ENCODE measurements at places on chromosomes 12 and 14.

GRCh38 chr14:19947413-19948090, 16.8 kb downstream of the OR4K1 start:
- DNase-seq = no peak

DNA sequence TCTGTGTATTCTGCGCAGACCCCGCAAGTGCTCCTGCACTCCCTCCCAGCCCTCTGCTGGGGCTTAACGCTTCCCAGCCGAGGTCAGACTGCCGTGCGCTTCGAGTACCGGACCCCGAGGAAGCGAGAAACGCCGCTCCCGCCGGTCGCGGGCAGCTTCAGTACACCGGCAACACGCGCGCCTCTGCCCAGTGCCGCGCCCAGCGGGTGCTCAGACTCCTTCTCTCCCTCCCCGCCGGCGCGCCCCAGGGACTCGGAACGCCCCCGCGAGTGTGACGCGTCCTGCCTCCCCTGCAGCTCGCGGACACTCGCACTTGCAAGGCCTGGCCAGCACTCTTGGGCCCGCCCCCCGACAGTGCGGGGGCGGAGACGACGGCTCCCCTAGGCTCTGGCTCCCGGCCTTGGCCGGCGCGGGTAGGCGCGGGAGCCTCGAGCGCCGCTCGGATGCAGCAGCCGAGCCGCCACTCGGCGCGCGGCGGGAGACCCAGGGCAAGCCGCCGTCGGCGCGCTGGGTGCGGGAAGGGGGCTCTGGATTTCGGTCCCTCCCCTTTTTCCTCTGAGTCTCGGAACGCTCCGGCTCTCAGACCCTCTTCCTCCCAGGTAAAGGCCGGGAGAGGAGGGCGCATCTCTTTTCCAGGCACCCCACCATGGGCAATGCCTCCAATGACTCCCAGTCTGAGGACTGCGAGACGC, at the start of gene PTGER2:
Gene PTGER2 (plus strand): TSS at position 410 of the 692 bp plus-strand sequence. CDS start 237 bp downstream, at position 647.
- DNase-seq = peak; percentile 85

DNA sequence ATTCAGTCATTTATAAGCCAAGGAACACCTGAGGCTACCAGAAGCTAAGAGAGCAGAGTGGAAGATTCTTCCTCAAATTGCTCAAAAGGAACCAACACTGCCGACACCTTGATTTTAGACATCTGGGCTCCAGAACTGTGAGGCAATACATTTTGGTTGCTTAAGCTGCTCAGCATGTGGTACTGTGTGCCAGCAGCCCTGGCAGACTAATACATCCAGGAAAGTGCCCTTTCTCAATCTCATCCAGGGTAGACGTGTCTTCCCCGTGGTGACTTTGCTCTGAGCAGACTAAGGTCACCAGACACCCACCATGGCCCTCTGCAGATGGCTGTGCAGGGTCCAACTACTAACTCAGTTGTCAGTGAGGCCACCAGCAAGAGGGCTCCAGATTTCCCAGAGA, 122.8 kb downstream of the VRK1 start:
- no peak for DNase-seq

GRCh38 chr12:113914806-113915205, 51.3 kb downstream of the RBM19 start:
- DNase-seq = no peak

- peak; percentile 58 for DNase-seq
These were observed 114.5 kb upstream of the NCOR2 start for GRCh38 chr12:124681779-124682391.

DNA sequence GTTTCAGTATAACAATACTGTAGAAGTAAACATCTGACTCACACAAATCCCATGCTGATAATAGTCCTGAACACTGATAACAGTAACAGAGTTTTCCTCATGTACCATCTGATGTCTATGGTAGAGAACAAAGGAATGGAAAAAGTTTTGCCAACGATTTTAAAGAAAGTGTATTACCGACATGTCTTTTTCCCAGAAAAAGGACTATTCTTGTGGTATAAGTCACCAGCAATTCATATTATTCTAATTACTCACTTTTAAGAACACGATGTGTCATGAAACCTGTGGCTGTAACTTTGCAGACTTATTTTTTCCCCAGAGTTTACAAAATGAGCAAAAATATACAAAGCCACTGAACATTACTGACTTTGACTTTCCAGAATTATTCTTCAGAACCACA, 40.1 kb upstream of the DCN start:
- peak; percentile 69 for DNase-seq

DNA sequence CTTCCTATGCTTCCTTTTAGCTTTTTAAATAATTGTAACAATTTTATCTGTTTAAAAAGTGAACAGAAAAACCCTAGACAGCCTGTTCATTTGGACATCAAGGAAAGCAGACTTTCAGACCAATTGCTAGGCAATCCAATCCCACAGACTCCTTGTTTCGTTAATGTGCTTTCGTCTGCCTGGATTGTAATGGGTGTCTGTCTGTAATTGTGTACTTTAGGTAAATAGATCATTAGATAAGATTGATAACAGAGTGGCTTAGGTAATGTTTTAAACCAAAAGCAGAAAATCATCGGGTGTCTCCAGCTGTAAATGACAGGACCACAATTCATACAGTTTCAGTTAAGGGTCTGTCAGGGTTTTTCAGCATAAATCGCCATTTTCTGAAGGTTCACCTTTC, 19.6 kb downstream of the CCDC60 start:
- no peak for DNase-seq

DNA sequence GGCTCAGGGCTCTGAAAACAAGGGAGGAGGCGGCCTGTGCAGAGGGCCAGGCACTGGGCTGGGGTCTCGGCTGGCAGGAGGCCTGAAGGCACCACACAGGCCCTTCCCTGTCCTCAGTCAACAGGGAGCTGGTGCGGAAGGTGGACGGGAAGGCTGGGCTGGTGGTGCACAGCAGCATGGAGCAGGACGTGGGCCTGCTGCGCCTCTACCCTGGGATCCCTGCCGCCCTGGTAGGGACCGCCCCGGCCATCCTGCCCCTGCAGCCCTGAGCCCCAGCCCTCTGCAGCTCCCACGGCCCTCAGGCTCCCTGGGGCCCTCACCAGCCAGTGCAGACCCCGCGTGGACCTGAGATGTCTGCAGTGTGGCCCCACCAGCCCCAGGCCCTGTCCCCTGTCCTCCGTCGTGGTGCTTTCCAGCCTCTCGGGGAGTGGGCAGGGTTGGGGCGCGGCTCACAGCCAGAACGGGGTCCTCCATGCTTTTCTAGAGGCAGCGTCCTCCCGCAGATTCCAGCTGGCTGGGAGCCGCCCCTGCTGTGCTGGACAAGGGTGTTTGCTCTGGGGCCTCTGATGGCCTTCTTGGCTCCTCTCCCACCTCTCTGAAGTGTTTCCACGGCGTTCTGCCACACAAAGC, 18.1 kb downstream of the ASPG start:
- DNase-seq = no peak

GRCh38 chr14:34453226-34453625, 8.8 kb downstream of the SPTSSA start:
- no peak for DNase-seq

GRCh38 chr14:64968651-64969050, 3.5 kb downstream of the RAB15 start:
- DNase-seq = no peak

DNA sequence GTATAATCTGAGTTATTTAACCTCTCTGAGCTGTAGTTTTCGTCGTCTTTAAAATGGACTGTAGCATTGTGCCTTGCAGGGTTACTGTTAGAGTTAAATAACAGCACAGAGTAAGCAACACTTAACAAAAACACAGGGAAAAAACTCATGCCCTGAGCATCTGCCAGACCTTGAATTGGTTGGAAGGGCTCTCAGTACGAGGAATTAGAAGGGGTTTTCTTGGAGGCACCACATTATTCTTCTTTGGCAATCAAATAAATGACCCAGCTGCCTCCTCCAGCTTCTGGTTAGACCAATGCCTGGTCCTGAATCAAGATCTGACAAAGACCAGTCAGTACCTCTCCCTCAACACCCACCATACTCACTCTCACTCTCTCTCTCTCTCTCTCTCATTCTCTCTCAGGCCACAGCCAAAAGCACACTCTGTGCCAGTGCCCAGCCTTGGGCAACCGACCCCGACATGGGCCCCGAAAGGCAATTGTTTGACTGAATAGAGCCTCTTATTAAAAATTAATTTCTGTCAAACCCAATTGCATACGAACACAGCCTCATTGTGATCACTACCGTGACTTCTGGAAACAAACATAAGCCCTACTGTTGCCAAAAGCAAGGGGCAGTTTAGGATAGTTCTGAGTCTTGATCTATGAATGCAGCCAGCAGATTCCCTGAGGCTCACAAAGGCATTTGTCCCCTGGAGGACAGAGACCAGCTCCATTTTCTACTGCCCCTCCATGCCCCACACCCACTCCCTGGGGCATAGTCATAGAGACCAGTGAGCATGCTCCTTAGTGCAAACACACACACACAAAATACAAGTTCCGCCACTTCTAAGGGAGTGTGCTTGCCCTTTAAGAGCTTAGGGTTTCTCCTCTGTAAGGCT, 23.9 kb downstream of the DUSP6 start:
- no peak for DNase-seq

DNA sequence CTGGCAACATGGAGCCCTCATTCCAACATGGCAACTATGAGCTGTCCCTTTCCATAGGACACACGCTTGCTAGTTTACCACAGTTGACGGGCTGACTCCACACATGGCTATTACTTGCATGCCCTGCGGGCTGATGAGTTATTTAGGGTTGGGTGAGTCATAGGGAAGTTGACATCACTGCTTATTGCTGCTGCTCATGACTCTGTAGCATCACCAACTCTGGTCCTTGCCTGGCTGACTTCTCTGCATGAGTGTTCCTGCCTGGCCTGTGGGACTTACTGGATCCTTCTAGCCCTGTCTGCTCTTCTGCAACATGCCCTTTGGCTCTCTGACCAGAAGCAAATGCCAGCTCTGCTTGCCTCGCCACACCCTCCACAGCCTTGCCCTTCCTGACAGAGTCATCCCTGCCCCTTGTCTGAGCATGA, 199.5 kb downstream of the ANO6 start:
- DNase-seq = peak; percentile 98

DNA sequence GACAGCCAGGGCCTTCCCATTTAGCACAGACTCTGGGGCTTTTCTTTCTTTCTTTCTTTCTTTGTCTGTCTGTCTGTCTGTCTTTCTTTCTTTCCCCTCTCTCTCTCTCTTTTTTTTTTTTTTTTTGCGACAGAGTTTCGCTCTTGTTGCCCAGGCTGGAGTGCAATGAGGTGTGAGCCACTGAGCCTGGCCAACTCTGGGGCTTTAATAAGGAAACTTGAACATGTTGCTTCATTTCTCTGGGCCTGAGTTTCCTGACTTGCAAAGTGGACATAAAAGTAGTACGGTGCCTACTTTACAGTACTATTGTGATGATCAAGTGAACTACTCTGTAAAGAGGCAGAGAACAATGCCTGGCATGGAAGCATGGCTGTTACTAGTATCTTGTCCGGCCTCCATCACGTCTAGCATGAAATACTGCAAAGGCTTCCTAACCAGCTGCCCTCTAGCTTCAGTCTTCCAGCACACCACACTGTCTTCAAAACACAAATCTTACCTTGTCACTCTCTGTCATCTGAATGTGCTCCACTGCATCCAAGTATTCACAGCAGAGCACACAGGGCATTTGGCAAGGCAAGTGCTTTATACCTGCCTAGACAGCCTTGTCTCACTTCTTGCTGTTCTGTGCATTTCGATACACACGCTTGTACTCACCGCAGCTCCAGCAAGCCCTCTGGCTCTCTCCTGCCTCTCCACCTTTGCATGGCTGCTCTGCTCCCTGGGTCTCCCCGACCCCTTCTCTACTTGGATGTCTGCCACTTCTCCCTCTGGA, 96.7 kb downstream of the IRF2BPL start:
- no peak for DNase-seq

- DNase-seq = no peak
These were observed 545.2 kb upstream of the MGAT4C start for GRCh38 chr12:86801439-86801838.

- peak; percentile 92 for DNase-seq
These were observed 3.6 kb downstream of the SLC2A14 start for GRCh38 chr12:7869137-7869536.

GRCh38 chr12:85016413-85016812, 19.7 kb downstream of the TSPAN19 start:
- DNase-seq = peak; percentile 95

DNA sequence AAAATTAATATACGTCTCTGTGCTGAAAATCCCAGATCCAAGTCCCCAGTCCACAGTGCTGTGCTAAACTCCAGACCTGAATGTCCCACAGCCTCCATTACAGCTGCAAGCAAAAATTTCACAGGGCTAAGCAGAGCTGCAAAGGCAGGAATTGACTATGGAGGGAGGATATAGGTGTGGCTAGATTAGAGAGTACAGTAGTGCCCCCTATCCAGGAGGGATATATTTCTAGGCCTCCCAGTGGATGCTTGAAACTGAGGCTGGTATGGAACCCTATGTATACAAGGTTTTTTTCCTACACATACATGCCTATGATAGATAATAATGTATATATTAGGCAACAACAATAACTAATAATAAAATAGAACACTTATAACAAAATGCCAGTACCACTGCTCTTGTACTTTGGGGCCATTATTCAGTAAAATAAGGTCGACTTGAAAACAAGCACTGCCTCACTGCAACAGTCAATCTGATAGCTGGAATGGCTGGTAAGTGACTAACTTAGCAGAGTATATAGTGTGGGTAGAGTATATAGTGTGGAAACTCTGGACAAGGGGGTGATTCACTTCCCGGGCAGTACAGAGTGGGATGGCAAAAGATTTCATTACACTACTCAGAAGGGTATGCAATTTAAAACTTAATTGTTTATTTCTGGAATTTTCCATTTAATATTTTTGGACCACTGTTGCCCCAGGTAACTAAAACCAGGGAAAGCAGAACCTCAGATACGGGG, 82.7 kb downstream of the C14orf132 start:
- DNase-seq = peak; percentile 69

GRCh38 chr14:105500726-105501101, 9.7 kb downstream of the TEDC1 start:
- no peak for DNase-seq

DNA sequence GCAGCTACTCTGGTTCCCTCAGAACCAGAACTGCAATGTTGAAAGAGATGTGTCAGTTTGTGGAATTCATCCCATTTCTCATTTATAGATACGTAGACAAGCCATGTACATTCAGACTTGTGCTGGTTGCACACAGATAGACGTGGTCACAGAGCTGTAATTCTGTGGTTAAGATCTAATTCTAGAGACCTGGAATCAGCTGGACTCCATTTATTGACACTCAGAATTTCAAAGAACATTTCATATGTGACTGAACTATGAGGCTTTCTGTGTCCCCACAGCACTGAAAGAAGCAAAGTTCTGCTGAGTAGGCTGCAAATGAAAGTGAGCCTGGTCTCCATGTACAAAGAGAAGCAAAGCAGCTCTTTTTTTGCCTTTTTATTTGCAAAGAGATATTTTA, 220.2 kb upstream of the NAV3 start:
- DNase-seq = peak; percentile 50

GRCh38 chr12:126681676-126682075, 1585.3 kb upstream of the TMEM132C start:
- DNase-seq = no peak

- DNase-seq = peak; percentile 41
These were observed 39.5 kb downstream of the EVL start for GRCh38 chr14:100104523-100105300.

DNA sequence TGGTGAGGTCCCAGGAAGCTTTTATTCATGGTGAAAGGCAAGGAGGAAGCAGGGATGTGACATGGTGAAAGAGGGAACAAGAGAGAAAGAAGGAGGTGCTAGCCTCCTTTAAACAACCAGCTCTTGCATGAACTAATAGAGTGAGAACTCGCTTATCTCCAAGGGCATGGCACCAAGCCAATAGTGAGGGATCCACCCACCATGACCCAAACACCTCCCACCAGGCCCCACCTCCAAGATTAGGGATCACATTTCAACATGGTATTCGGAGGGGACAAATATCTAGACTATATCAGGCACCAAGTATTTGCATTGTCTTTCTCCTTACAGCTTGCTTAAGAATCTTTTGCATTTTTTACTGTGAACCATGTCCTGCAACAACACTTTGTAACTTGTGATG, 91.9 kb upstream of the DHRS4 start:
- no peak for DNase-seq

Measured in fibroblast of skin of abdomen (primary cell).